Activated CD4-positive, CD25-positive, alpha-beta regulatory T cell treated with anti-CD3 and anti-CD28 coated beads, Interleukin-2, amount 50 U/mL, for 16 hours (primary cell): ENCODE measurements at places on chromosomes 3 and 15.

DNA sequence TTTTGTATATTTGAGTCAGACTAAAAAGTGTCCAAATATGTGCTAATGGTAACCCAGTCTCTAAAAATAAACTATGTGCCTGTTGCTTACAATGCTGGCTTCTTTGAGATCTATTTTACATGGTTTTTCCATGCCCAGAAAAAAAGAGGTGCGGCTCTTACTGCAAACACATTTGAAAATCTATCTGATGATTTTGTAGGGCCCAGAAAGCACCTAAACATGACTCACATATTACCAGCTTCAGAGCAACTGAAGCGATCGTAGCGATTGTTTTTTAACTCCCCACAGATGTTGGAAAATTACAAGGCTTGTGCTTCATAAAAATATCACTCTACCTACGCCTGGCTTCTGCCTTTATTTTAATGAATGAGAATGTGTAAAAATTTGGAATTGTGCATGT, 53.5 kb downstream of the SUCNR1 start:
- no peak for DNase-seq

DNA sequence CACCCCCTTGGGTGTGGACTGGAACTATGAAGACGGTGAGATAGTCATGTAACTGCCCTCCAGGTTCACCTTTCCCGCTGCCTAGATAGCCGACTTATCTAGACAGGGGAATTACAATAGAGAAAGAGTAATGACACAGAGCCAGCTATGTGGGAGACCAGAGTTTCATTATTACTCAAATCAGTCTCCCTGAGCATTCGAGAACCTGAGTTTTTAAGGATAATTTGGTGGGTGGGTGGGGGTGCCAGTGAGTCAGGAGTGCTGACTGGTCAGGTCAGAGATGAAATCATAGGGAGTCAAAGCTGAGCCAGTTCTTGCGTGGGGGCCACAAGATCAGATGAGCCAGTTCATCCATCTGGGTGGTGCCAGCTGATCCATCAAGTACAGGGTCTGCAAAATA, 19.7 kb upstream of the DNAJC19 start:
- DNase-seq, result no peak

GRCh38 chr15:26866298-26867199, at the start of gene GABRA5:
GABRA5 (plus strand) TSS chr15:26867062; CDS start chr15:26869249, 2,187 bp downstream.
- DNase-seq, result no peak

- no peak for DNase-seq
Measured at GRCh38 chr3:107959550-107960154, 131.2 kb downstream of the CD47 start.

DNA sequence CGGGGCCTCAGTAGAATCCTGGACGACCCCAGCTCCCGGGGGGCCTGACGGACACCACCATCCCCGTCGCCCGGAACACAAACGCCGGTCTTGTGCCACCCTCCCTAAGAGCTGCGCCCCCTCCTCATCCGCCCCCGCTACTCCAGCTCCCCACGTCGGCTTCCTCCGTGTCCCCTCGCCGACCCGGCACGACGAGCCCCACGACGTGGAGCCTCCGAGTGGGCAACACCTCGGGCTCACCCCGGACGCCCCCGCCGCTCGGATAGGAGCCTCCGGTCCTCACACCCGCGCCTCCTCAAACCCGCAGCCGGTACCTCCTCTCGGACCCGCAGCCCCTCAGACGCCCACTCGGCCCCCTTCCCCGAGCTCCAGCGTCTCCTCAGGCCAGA, 525 bp downstream of the NPTN start:
- DNase-seq, result no peak

DNA sequence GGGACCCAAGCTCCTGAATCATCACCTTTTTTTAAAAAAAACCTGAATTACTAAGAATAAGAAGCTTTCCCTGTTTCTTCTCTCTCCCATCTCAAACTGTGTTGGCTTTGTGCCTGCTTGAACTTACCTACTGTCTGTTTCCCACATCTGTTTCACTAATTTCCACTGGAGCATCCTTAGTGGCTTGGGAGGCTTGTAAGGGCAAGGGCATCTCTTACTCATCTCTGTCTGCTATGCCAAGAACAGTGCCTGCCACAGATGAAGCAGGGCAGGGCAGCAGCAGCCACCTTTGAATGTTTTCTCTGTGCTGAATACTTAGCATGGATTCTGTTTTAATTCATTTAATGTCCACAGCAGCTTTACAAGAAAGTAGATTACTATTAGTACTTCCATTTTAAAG, 42.3 kb downstream of the SNRK start:
- DNase-seq, result no peak

- DNase-seq, result no peak
Measured at GRCh38 chr3:126678693-126679317, 23.9 kb upstream of the TXNRD3 start.

DNA sequence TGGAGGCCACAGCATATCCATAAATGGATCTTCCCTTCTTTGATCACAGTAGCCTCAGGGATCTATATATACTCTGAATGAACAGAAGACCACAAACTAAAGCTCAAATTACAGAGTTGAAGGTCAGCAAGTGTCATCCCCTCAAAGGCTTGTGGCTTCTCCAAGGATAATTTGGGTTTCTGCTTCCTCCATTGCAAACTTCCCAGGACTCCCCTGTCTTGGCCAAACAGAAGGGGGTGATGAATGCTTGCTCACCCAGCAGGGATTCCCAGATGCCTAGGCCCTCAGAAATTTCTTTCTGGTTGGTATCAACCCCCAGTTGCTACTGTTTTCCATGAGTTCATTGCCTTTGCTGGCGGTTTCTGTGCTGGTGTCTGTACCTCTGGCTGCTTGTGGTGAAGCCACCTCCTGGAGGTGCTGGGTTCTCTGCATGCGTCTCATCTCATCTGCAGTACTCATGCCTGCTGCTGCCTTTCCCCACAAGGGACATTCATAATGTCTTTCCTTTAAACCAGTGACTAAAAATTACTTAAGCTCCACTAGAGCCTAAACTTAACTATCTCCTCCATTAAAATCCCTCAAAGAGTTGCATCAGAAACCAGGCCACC, 17.7 kb downstream of the ENTPD3 start:
- DNase-seq, result no peak
